ENCODE measurements at places on chromosomes 1 and 21.

DNA sequence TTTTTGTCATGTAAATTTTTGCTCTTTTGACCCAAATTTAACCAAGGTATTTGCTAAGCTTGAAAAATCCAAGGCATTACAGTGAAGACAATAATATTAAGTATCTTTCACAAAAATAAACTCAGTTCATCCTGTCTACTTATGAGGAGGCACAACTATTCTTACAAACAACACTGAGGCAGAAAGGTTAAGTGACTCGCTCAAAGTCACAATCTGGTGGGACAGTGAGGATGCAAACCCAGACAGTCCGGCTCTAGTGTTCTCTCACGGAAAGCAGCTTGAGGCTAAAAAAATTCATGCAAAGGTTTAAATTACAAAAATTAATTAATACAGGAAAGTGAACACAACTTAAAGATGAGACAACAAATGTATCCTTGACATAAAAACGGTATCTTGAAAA, 125.3 kb downstream of the SIPA1L2 start:
- no peak for DNase-seq

GRCh38 chr1:147897029-147897752, 5.4 kb upstream of the GJA8 start:
- DNase-seq, result peak; percentile 45

- DNase-seq, result no peak
These were observed 3.4 kb downstream of the PLXNA2 start for GRCh38 chr1:208240662-208241355.

DNA sequence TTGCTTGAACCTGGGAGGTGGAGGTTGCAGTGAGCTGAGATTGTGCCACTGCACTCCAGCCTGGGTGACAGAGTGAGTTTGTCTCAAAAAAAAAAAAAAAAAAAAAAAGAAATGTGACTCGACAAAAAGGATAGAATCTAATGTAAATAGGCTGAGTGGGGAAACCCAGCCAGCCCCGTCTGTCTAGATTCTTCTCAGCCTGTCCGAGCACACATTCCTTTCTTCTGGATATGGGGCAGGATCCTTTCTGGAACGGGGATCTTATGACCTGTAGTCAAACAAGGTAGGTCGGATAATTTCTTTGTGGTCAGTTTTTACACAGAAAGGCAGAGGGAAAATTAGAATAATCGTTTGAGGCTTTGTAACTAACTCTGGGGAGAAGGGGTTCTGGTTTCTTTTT, 74.1 kb downstream of the C21orf91 start:
- no peak for DNase-seq

- DNase-seq, result no peak
These were observed 86.9 kb downstream of the ADARB1 start for GRCh38 chr21:45161038-45161945.

GRCh38 chr1:168096296-168097165, 40.2 kb downstream of the GPR161 start:
- no peak for DNase-seq

DNA sequence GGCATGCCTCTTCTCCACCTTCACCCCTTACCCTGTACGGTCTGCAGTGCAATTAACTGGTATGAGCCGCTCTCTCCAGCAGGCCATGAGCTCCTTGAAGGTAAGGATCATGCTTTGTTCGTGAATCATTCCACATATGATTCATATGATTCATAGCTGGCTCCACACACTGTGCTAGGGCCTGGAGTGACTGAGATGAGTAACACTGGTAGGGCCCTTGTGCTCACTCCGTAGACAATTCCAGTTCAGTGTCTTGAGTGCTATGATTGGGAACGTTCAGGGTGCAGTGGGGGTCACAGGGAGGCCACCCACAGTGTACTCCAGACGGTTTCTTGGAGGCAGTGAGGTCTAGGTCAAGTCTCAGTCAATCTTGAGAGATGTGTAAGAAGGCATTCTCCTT, 239.8 kb downstream of the LMX1A start:
- no peak for DNase-seq

GRCh38 chr1:33301273-33301984, 19.5 kb downstream of the A3GALT2 start:
- DNase-seq, result no peak

DNA sequence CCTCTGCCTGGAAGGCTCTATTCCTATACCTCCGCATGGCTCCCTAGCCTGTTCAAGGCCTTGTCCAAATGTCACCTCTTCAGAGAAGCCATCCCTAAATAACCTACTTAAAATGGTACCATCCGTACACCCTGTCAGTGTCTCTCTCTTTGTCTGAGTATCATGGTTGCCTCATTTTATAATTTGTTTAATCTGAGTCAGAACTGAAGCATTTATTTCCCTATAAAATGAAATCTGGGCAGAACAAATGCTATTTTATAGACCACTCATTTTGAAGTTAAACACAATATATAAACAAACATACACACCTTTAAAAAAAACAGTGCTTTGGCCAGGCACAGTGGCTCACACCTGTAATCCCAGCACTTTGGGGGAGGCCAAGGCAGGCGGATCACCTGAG, 30.2 kb downstream of the RERE start:
- no peak for DNase-seq

GRCh38 chr1:77342745-77343144, 60.9 kb downstream of the AK5 start:
- DNase-seq, result no peak

- DNase-seq, result no peak
These were observed 133.1 kb downstream of the SMYD3 start for GRCh38 chr1:246373828-246374569.

- DNase-seq, result no peak
These were observed 105.1 kb downstream of the BARHL2 start for GRCh38 chr1:90612033-90612432.

GRCh38 chr1:51922040-51922439, 43.5 kb upstream of the NRDC start:
- no peak for DNase-seq

DNA sequence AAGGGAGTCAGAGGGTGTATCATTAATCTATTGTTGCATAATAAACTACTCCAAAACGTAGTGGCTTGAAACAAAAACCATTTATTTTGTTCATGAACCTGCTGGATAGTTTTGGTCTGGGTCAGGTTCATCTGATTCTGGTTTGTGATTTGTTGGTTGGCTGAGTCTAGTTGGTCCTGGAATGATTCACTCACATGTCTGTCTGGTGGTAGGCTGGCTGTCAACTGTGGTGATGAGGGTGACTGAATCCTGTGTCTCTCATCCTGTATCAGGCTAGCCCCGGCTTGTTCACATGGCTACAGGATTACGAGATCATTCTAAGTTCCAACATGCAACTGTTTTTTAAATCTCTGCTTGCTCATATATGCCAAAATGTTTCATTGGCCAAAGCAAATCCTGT, 22.5 kb upstream of the SIKE1 start:
- no peak for DNase-seq

- no peak for DNase-seq
These were observed 135.6 kb downstream of the GPATCH2 start for GRCh38 chr1:217495249-217495648.

All from brain (organoid and tissue), 16 donors.